RPMI7951 (cell line): ENCODE measurements at places on chromosomes 6 and 20. TPM values are rescaled to one million over a fixed set of nuclear protein-coding genes. Genes with fewer than 3 reads are reported as not detected.
A peak's percentile ranks its signal among the peaks of the same experiment; 100 is the strongest.

CRISP2 gene
- total RNA-seq = not detected in 2 replicates

COL9A3 gene
- 4.1 and 5.9 TPM in 2 replicates for total RNA-seq

KHDRBS2 gene
- total RNA-seq = not detected in 2 replicates

DLL1 gene
- total RNA-seq = 2.4 and 2.7 TPM in 2 replicates

TRIM10 gene
- total RNA-seq = not detected in 2 replicates

GGTLC1 gene
- total RNA-seq = not detected in 2 replicates

ULBP1 gene
- total RNA-seq = 0.20 and 0.36 TPM in 2 replicates

LRRC1 gene
- 0.96 and 4.3 TPM in 2 replicates for total RNA-seq

MMP24 gene
- total RNA-seq = 0.59 and 0.96 TPM in 2 replicates

AHI1 gene
- 10.8 and 22.9 TPM in 2 replicates for total RNA-seq

- no peak for DNase-seq
Measured at GRCh38 chr20:2654831-2655230, 2.4 kb downstream of the NOP56 start.

- no peak for DNase-seq
Measured at GRCh38 chr6:72534236-72534635, 87.6 kb upstream of the KCNQ5 start.

DNA sequence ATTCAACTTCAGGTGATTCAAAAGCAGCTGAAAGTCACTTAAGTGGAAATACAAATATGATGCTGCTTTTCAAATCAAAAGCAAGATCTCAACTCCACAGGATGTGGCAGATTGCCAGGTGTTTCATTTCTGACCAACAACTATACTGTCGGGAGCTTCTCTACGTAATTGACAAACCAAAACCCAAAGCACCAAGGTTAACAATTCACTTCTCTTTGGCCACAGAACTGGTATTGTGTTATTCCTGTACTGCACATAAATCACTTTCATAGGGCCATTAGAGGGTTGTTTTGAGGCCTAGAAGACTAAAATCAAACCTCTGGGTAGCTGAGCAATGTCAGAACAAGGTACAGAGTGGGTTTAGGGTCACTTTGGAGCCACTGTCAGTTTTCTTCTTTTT lies 169.7 kb downstream of the HAO1 start:
- DNase-seq = peak; percentile 33

DNA sequence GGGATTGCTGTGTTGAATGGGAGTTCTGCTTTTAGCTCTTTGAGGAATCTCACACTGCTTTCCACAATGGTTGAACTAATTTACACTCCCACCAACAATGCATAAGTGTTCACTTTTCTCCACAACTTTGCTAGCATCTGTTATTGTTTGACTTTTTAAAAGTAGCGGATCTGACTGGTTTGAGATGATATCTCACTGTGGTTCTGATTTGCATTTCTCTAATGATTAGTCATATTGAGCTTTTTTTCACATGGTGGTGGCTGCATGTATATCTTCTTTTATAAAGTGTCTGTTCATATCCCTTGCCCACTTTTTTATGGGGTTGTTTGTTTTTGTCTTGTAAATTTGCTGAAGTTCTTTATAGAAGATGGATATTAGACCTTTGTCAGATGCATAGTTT lies 588.3 kb upstream of the ADGRB3 start:
- DNase-seq = no peak

GRCh38 chr20:17940224-17940971 lies 28.2 kb downstream of the SNX5 start:
- no peak for DNase-seq

DNA sequence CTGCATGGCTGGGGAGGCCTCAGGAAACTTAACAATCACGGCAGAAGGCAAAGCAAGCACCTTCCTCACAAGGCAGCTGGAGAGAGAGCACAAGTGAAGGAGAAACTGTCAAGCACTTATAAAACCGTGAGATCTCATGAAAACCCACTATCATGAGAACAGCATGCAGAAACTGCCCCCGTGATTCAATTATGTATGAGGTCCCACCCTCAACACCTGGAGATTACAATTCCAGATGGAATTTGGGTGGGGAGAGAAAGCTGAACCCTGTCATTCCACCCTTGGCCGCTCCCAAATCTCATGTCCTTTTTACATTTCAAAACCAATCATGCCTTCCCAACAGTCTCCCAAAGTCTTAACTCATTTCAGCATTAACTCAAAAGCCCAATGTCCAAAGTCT lies 107.2 kb upstream of the ECI2 start:
- DNase-seq = no peak

- no peak for DNase-seq
Measured at GRCh38 chr6:89525786-89526562, 93.0 kb downstream of the ANKRD6 start.

GRCh38 chr20:50478162-50478990 lies 31.8 kb upstream of the PTPN1 start:
- DNase-seq = peak; percentile 82

DNA sequence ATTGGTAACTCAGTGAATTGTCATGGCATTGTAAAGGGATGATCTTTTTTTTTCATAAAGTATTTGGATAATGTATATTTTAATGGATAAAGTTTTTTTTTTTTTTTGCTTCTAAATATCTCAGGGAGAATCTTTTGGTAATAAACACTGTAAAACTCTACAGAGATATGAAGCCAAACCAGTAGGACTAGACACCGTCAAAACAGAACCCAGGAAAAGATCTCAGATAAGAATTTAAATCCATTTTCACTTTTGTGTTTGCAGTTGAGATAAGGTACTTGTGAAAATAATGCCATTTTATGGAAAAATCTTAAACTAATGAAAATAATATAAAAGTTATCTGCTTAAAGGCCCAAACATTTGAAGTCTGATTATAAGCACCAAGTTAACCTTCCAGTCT lies 27.0 kb downstream of the FAM83B start:
- no peak for DNase-seq

- DNase-seq = peak; percentile 89
Measured at GRCh38 chr6:31737991-31738979, 1.5 kb upstream of the MSH5 start.

- DNase-seq = peak; percentile 88
Measured at GRCh38 chr6:148513145-148514071, 170.8 kb downstream of the SASH1 start.

- no peak for DNase-seq
Measured at GRCh38 chr6:15200087-15200486, 45.8 kb upstream of the JARID2 start.

DNA sequence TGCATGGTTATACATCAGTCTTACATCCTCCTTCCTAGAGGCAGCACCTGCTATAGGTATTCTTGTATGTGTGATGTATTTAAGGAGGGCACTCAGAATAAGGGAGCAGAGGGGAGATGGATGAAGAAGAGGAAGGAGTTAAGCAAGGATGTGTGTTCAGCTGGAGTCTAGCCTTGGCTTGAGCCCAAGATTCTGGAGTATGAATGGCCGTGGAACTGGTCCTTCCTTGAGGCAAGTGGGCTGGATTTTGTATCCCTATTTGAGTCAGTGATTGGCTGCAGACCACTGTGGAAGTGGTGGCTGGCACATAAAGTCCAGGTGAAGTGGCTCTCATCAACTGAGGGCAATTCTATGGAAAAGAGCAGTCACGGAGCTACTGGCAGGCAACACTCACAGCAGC lies 112.0 kb upstream of the RNF24 start:
- DNase-seq = no peak

DNA sequence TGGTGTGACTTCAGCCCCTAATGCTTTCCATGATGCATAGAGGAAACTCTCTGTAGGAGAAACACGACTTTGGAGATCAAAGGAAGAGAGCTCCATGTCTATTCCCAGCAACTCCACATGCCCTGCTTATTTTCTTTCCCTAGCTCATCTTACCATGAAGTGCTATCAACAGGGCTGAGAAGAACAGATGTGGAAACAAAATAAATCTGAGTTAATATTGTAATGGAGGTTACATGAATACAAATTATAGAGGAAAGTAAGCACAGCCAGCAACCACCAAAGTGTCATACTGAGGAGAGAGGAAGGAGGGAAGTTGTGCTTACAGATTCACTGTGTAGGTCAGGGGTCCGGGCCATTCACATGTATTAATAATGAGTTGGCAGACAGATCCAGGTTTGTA lies 157.5 kb downstream of the RFPL4B start:
- no peak for DNase-seq

GRCh38 chr20:5596401-5597193 lies 153.6 kb upstream of the SHLD1 start:
- no peak for DNase-seq

- no peak for DNase-seq
Measured at GRCh38 chr20:11110535-11110934, 436.7 kb upstream of the JAG1 start.
